T-helper 17 cell (primary cell): ENCODE measurements at places on chromosomes 16 and 17. TPM values are rescaled to one million over a fixed set of nuclear protein-coding genes. Genes with fewer than 3 reads are reported as not detected.

The TCF25 gene
- total RNA-seq, result 393 TPM

The CNTNAP4 gene
- not detected for total RNA-seq

The WFIKKN2 gene
- total RNA-seq, result not detected

The TMC8 gene
- total RNA-seq, result 481 TPM

The SPATA33 gene
- total RNA-seq, result 10.1 TPM

The TNFSF13 gene
- total RNA-seq, result 2.9 TPM

The TNS4 gene
- 0.77 TPM for total RNA-seq

The KRT40 gene
- not detected for total RNA-seq

The CDT1 gene
- total RNA-seq, result 1.3 TPM

The EVPL gene
- 0.05 TPM for total RNA-seq

The EFNB3 gene
- not detected for total RNA-seq

The SPECC1 gene
- total RNA-seq, result 10.8 TPM

The SLFN12L gene
- total RNA-seq, result 90.1 TPM

The MPP2 gene
- 1.5 TPM for total RNA-seq

The TPSB2 gene
- not detected for total RNA-seq

The HOXB7 gene
- total RNA-seq, result not detected

The NAGPA gene
- 36.1 TPM for total RNA-seq

The RAB26 gene
- total RNA-seq, result 0.57 TPM

The TP53TG3 gene
- not detected for total RNA-seq

The TMEM88 gene
- 31.0 TPM for total RNA-seq

The CFAP119 gene
- 1.1 TPM for total RNA-seq

The RAB11FIP4 gene
- 61.9 TPM for total RNA-seq

The KRTAP1-1 gene
- not detected for total RNA-seq

The CDC6 gene
- 2.7 TPM for total RNA-seq

The MEIOC gene
- not detected for total RNA-seq

The NOS2 gene
- total RNA-seq, result 0.07 TPM

The PRR35 gene
- not detected for total RNA-seq

The IL17C gene
- total RNA-seq, result 0.86 TPM

The CRK gene
- 17.4 TPM for total RNA-seq

The NPIPA2 gene
- total RNA-seq, result 4.1 TPM

The CCDC154 gene
- 3.6 TPM for total RNA-seq

The TBC1D3L gene
- 10.8 TPM for total RNA-seq

The RAP1GAP2 gene
- 109 TPM for total RNA-seq

The ABCA3 gene
- 8.3 TPM for total RNA-seq

The PRSS33 gene
- not detected for total RNA-seq

The ACBD4 gene
- total RNA-seq, result 13.6 TPM

The PLLP gene
- 0.16 TPM for total RNA-seq

The KRTAP2-1 gene
- total RNA-seq, result not detected

The TBC1D3I gene
- total RNA-seq, result 0.67 TPM

The TUBG2 gene
- total RNA-seq, result 8.9 TPM

The CCL1 gene
- not detected for total RNA-seq

The MARCHF10 gene
- total RNA-seq, result 0.80 TPM

The ZNF629 gene
- total RNA-seq, result 1.4 TPM

The KRT27 gene
- total RNA-seq, result not detected

The CCL11 gene
- not detected for total RNA-seq

The CIBAR2 gene
- not detected for total RNA-seq

The CA7 gene
- total RNA-seq, result not detected

The CDH13 gene
- not detected for total RNA-seq

The CALB2 gene
- total RNA-seq, result not detected

The CLN3 gene
- total RNA-seq, result 57.1 TPM
